Effector memory CD8-positive, alpha-beta T cell (primary cell): ENCODE measurements at places on chromosomes 2 and 18.
A peak's percentile ranks its signal among the peaks of the same experiment; 100 is the strongest.

- H3K4me3 ChIP-seq, result no peak overlapping the region
- H3K27ac ChIP-seq, result no peak overlapping the region
- no peak for DNase-seq
Measured at GRCh38 chr18:27227721-27228120, 42.6 kb upstream of the CHST9 start.

GRCh38 chr2:150473767-150474166, 13.7 kb downstream of the RND3 start:
- H3K4me3 ChIP-seq, result no peak overlapping the region
- H3K27ac ChIP-seq, result no peak overlapping the region

- no peaks in the 10 kb centered on the region for H3K4me1 ChIP-seq
- H3K4me3 ChIP-seq, result no peak overlapping the region
- no peak for DNase-seq
Measured at GRCh38 chr2:187774551-187775071, 220.4 kb upstream of the TFPI start.

- DNase-seq, result peak; percentile 35
- peaks cover 28% of the 10 kb centered on the region for H3K27me3 ChIP-seq
- peaks cover 3% of the 10 kb centered on the region for H3K36me3 ChIP-seq
- peak within 1 kb of the TSS; percentile 86 for H3K4me3 ChIP-seq
Measured at GRCh38 chr2:233867993-233868532, at the start of gene MSL3B. TSS of gene MSL3B (minus strand) at chr2:233868386.

- peak overlapping the region; percentile 97 for H3K27ac ChIP-seq
- H3K36me3 ChIP-seq, result peaks cover 10% of the 10 kb centered on the region
- H3K4me1 ChIP-seq, result peaks cover 53% of the 10 kb centered on the region
- peak; percentile 40 for DNase-seq
Measured at GRCh38 chr2:236536727-236537398, 32.8 kb upstream of the ACKR3 start.

DNA sequence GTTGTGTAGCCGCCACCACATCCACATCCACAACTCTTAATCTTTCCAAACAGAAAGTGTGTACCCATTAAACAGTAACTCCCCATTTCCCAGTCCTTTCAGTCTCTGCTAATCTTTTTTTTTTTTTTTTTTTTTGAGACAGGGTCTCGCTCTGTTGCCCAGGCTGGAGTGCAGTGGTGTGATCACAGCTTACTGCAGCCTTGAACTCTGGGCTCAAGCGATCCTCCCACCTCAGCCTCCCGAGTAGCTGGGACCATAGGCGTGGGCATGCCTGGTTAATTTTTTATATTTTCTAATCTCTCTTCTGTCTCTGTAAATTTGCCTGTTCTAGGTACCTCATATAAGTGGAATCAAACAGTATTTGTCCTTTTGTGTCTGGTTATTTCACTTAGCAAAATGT, 3.6 kb downstream of the EIF2AK2 start:
- H3K27ac ChIP-seq, result no peak overlapping the region
- no peak overlapping the region for H3K4me3 ChIP-seq
- DNase-seq, result no peak
- peaks cover 10% of the 10 kb centered on the region for H3K36me3 ChIP-seq
- peaks cover 56% of the 10 kb centered on the region for H3K4me1 ChIP-seq
- H3K27me3 ChIP-seq, result no peaks in the 10 kb centered on the region

GRCh38 chr2:95334916-95335641, 37.9 kb downstream of the KCNIP3 start:
- no peak overlapping the region for H3K27ac ChIP-seq
- H3K4me1 ChIP-seq, result no peaks in the 10 kb centered on the region
- H3K4me3 ChIP-seq, result no peak overlapping the region
- DNase-seq, result no peak
- H3K36me3 ChIP-seq, result no peaks in the 10 kb centered on the region

DNA sequence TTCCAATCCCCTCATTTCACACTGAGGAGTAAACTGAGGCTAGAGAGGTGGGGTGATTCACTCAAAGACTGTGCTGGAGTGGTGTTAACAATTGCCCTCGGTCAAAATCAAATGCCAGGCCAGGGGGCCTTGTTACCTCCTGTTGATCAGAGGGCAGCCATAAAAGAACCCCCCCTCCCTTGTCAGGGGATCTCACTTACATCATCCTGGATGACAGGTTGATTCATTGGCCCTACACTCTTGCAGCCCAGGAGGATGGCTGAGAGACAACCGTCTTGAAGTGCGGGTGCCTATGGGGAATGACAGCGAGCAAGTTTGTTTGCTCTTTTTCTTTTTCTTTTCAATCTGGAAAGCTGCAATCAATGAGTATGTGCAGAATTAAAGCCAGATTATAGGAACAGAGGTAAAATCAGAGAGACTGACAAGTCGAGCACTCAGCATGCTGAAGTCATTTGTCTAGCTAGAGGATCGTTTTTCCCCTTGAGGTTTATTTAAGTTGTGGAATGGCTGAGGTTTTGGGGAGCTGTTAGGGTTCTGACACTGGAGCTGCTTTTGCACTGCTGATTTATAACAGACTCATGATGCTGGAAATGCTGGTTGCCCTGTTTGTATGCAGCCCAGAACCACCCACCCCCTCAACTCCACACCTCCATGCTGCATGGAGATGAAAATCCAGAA, 26.4 kb upstream of the NRP2 start:
- H3K27ac ChIP-seq, result no peak overlapping the region
- no peak for DNase-seq
- no peak overlapping the region for H3K4me3 ChIP-seq
- H3K36me3 ChIP-seq, result no peaks in the 10 kb centered on the region
- peaks cover 10% of the 10 kb centered on the region for H3K27me3 ChIP-seq

DNA sequence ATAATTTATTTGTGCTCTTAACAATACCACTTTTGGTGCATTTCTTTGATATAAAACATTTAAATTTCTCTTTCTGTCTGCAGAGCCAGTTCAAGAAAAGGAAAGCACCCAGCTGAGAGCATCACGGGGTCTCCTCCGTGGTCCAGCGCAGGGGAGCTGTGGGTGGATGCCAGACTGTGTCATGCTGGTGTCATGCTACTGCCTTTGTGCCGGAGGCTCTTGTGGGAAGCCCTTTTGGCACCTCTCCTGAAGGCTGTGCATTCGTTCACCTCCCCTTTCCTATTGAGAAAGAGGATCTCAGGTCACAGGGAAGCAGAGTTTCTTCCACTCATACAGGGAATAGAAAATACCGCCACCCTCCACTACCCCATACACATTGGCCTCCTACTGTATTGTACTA, 450.4 kb downstream of the GALR1 start:
- H3K4me1 ChIP-seq, result no peaks in the 10 kb centered on the region
- no peaks in the 10 kb centered on the region for H3K36me3 ChIP-seq
- no peak for DNase-seq
- H3K4me3 ChIP-seq, result no peak overlapping the region

- H3K27ac ChIP-seq, result no peak overlapping the region
- H3K36me3 ChIP-seq, result no peaks in the 10 kb centered on the region
- H3K4me3 ChIP-seq, result no peak overlapping the region
- no peaks in the 10 kb centered on the region for H3K4me1 ChIP-seq
- no peak for DNase-seq
Measured at GRCh38 chr18:40529478-40529877, 1425.6 kb upstream of the PIK3C3 start.

GRCh38 chr2:160486341-160486740, 7.3 kb downstream of the RBMS1 start:
- H3K27me3 ChIP-seq, result no peaks in the 10 kb centered on the region
- H3K4me1 ChIP-seq, result peaks cover 16% of the 10 kb centered on the region
- DNase-seq, result no peak
- H3K4me3 ChIP-seq, result no peak overlapping the region

GRCh38 chr18:75068682-75069435, 140.1 kb downstream of the PTGR3 start:
- DNase-seq, result no peak
- H3K36me3 ChIP-seq, result peaks cover 5% of the 10 kb centered on the region
- no peak overlapping the region for H3K4me3 ChIP-seq
- peak overlapping the region; percentile 100 for H3K27ac ChIP-seq

DNA sequence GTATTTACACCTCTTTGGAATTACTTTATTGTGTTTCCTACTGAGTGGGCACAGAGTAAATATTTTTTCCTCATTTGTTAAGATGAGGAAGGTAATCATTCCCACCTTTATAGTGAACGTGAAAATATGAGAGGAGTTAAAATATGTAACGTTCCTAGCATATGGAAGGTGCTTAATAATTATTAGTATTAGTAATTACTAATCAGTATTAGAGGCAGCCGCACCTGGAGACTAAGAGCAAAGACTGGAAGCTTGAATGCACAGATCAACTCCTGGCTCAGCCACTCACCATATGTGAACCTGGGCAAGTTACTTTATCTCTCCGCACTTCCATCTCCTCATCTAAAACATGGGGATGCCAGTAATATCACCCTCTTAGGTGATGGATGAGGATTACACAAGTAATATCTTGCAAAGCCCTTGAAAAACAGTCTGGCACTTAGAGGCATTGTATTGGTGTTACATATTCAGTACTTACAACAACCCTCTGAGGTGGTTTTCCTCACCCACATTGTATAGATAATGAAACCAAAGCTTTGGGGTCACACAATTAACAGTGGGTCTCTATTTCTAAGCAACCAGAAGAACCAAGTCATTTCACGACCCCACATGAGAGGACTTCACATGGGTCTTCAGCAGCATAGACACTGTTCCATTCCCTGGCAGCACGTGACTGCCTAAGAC, 100.3 kb upstream of the KCTD1 start:
- H3K27ac ChIP-seq, result no peak overlapping the region
- H3K4me3 ChIP-seq, result no peak overlapping the region
- no peaks in the 10 kb centered on the region for H3K36me3 ChIP-seq
- no peak for DNase-seq
- no peaks in the 10 kb centered on the region for H3K4me1 ChIP-seq

DNA sequence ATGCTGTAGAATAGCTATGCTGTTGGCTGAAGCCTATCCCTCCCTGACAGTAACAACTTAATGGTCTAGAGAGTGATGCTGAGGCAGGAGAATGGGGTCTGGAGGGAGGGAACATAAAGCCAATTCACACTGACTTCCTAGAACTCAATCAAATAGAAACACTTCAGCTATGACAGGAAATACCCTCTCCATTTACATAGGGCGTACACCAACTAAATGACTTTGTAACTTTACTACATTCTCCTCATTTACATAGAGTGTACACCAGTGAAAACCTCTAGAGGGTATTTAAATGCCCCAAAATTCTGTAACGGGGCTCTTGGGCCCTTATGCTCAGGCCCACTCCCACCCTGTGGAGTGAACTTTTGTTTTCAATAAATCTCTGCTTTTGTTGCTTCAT, 41.5 kb downstream of the YPEL5 start:
- no peak overlapping the region for H3K4me3 ChIP-seq
- peaks cover 19% of the 10 kb centered on the region for H3K27me3 ChIP-seq
- no peak overlapping the region for H3K27ac ChIP-seq
- H3K36me3 ChIP-seq, result peaks cover 4% of the 10 kb centered on the region

DNA sequence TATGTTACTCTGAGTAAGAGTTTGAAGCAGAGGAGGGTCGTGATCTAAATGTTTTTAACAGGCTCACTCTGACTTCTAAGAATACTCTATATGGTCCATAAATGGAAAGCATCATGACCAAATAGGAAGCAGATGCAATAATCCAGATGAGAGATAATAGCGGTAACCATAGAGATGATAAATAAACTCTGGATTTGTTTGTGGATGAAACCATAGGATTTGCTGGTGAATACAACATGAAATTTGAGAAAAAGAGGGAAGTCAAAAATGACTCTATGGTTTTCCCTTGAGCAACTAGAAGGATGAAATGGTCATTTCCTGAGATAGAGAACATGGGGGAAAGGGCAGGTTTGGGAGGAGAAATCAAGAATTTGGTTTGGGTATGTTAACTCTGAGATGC, 3.9 kb downstream of the HEATR5B start:
- H3K4me1 ChIP-seq, result peaks cover 56% of the 10 kb centered on the region
- H3K36me3 ChIP-seq, result peaks cover 29% of the 10 kb centered on the region
- DNase-seq, result no peak
- H3K27me3 ChIP-seq, result no peaks in the 10 kb centered on the region

- no peaks in the 10 kb centered on the region for H3K27me3 ChIP-seq
- H3K27ac ChIP-seq, result no peak overlapping the region
- no peaks in the 10 kb centered on the region for H3K4me1 ChIP-seq
- H3K36me3 ChIP-seq, result no peaks in the 10 kb centered on the region
- no peak overlapping the region for H3K4me3 ChIP-seq
Measured at GRCh38 chr2:185787227-185788145, 48.9 kb downstream of the FSIP2 start.

DNA sequence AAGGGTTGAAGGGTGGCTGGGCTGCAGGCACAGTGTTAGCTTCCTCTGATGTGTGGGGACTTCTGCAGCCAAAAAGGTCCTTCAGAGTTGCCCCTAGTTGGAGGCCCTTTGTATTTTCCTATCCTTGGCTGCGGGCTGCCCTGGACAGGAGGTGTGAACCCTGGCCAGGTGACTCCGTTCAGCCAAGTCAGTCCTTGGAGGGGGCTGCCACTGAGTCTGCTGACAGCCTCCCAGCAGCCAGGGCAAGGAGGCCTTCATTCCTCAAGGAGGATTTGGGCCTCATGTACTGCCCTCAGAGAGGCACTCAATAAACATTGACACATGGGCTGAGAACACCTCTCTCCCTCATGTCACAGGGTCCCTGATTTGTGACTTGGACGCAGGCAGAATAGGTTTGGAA, 62.4 kb downstream of the MAPK4 start:
- peaks cover 41% of the 10 kb centered on the region for H3K27me3 ChIP-seq
- H3K27ac ChIP-seq, result no peak overlapping the region
- no peak overlapping the region for H3K4me3 ChIP-seq
- no peaks in the 10 kb centered on the region for H3K36me3 ChIP-seq
- no peak for DNase-seq

DNA sequence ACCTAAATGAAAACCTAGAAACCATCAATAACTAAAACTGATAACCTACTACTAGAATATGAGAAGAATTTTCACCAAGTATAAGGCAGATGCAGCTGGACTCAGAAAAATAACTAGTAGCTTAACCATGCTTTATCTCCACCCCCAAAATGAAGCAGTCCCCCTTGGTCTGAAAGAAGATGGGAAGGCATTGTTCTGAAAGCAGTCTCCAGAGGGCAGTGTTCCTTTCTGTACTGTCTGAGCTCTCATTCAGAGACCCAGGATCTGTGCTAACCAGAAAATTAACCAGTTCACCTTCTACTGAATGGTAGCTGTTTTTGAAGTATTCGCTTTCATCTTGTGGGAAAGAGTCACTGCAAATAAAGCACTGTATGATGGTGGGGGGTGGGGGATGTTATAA, 273.0 kb downstream of the PDE11A start:
- no peaks in the 10 kb centered on the region for H3K4me1 ChIP-seq
- H3K4me3 ChIP-seq, result no peak overlapping the region
- H3K36me3 ChIP-seq, result no peaks in the 10 kb centered on the region
- H3K27me3 ChIP-seq, result peaks cover 54% of the 10 kb centered on the region
- H3K27ac ChIP-seq, result no peak overlapping the region
- DNase-seq, result no peak

GRCh38 chr2:178277741-178278197, 83.5 kb downstream of the OSBPL6 start:
- H3K4me3 ChIP-seq, result no peak overlapping the region
- no peaks in the 10 kb centered on the region for H3K36me3 ChIP-seq
- no peak for DNase-seq
- peaks cover 7% of the 10 kb centered on the region for H3K27me3 ChIP-seq
- no peaks in the 10 kb centered on the region for H3K4me1 ChIP-seq
